ENCODE measurements at places on chromosomes 5 and 9.

DNA sequence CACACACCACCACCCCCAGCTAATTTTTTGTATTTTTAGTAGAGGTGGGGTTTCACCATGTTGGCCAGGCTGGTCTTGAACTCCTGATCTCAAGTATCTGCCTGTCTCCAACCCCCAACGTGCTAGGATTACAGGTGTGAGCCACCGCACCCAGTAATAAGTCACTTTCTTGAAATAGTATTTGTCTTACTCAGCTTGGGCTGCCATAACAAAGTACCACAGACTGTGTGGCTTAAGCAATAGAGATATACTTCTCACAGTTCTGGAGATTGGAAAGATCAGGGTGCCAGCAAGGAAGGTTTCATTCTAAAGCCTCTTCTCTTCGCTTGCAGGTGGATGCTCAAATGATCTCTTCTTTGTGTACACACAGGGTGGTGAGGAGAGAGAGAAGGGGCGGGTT is 99.8 kb downstream of the ARRDC3 start:
- DNase-seq, result no peak

- no peak for DNase-seq
Observed at GRCh38 chr9:29160763-29161353, 1587.6 kb upstream of the C9orf72 start.

GRCh38 chr9:90034071-90034470 is 429.3 kb downstream of the GADD45G start:
- no peak for DNase-seq

- DNase-seq, result no peak
Observed at GRCh38 chr5:141349917-141350619, at the start of gene PCDHGB1. TSS of gene PCDHGB1 (plus strand) at chr5:141350099. CDS start at chr5:141350261, 162 bp downstream.

- no peak for DNase-seq
Observed at GRCh38 chr9:109859447-109859846, 79.4 kb downstream of the PALM2AKAP2 start.

- no peak for DNase-seq
Observed at GRCh38 chr5:6572825-6573380, 59.9 kb downstream of the NSUN2 start.

DNA sequence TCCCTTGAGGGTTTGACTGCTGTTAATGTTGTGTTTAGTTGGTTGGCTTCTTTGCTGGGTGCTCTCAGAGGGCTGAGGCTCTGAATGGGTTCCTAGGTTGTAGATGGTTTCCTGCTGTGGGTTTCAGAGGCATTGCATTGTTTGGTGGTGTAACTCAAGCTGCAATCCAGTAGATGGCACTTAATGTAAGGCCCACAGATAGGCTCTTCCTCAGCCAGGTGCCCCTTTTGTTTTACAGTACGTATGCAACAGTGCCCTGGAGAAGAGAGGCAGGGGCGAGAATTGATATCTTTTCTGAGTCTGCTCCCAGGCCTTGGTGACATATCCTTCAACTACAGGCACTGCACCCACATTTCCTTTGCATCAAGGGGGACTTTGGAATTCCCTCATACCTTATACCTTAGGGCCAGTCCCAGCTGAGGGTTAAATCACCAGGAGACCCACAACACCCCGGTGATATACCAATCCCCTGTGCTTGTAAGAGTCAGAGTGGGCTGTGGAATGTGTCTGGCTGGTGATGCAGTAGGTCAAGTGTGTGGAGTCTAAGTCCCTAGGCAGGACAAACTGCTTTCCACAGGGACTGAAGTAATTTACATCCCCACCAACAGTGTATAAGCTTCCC is 7.0 kb upstream of the UGT3A2 start:
- DNase-seq, result no peak

GRCh38 chr9:21031091-21031807 is at the start of gene HACD4:
TSS of gene HACD4 (minus strand) at chr9:21031640. CDS start at chr9:21031590, 50 bp downstream.
- DNase-seq, result peak; percentile 37

DNA sequence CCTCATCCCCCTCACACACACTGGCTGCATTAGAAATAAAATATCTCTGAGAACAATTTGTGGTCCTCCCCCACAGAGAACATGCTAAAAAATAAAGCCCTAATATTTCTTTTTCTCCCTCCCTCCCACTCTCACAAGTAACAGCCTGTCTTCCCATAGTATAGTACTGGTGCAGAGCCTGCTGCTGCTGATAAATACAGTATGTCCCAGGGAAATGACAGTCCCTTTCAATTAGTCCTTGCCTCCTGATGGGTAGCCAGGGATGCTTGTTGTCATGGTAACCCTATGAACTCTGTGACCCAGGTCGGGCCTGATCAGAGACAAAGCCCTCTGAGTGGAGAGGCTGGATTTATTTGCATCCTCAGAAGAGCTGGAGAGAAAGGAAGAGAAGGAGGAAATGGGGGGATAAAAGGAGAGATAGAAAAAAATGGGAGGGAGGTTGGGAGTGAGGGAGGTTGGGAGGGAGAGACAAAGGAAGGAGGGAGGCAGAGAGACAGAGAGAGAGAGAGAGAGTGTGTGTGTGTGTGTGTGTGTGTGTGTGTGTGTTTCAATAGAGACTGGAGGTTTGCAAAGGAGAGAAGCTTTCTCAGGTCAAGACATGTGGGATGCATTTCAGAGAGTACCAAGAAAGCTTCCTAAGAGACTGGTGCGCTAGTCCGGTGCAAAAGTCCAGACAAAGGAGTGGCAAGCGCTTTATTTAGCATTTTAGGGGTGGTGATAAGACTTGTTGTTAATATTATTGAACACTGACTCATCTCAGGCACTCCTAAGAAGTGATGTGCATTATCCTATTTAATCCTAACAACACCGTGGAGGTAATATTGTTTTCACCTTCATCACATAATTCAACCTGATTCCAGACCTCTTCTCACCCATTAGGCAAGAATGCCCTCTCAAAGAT is 260.8 kb downstream of the FAM114A2 start:
- no peak for DNase-seq

- no peak for DNase-seq
Observed at GRCh38 chr9:93354451-93354850, 97.0 kb upstream of the FAM120A start.

DNA sequence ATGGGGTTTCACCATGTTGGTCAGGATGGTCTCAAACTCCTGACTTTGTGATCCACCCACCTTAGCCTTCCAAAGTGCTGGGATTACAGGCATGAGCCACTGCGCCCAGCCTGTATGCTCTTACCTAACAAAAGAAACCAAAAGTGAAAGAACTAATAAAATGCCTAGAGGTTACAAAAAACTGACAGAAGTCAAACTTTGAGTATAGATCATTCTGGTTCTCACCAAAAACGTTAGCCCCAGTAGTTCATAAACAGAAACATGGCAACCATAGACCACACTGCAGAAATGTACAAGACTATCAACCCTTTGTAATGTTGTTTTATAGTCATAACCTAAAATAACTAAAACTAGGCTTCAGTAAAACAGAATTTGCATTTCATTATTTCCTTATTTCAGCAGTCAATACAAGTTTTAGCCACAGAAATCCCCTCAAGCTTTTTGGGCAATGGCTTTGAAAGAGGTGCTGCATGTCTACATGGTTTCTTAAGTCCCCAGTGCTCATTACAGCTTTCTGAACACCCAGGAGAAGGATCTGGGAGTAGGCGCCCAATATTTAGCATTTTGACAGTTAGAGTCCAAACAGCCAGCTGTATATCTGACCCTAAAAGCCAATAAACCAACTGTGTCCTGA is 72.5 kb downstream of the EPB41L4A start:
- no peak for DNase-seq
